ENCODE measurements at places on chromosomes 6 and 20.

- no peak for DNase-seq
These were observed 48.2 kb upstream of the LRRC1 start for GRCh38 chr6:53746442-53747103.

GRCh38 chr6:63859528-63859927, 223.9 kb downstream of the PHF3 start:
- peak; percentile 39 for DNase-seq

GRCh38 chr20:18172379-18172778, 34.7 kb downstream of the KAT14 start:
- DNase-seq: no peak

DNA sequence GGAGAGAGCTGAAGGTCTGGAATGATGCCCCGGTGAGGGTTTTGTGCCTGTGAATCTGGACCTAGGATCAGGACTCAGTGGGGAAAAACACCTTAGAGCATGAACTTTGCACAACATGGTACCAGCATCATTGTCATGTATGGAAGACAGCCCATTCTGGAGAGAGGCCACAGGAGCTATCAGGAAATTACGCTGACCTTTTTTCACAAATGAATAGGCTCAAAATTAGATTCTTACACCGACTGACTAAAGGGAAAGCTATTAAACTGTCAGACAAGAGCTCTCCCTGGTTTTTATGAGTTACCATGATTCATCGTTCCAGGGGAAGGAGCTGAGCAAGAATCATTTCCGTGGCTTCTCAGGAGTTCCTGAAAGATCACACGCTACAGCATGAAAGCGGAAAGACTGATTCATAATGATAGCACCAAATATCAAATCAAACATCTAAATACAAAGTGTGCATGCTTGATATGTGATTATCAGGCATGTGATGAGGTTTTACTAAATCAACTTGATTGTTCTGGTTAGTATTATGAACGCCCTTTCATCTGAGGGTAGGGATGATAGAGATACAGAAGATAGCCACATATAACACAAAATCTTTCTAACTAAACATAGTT, 224.9 kb upstream of the SMLR1 start:
- peak; percentile 98 for DNase-seq

DNA sequence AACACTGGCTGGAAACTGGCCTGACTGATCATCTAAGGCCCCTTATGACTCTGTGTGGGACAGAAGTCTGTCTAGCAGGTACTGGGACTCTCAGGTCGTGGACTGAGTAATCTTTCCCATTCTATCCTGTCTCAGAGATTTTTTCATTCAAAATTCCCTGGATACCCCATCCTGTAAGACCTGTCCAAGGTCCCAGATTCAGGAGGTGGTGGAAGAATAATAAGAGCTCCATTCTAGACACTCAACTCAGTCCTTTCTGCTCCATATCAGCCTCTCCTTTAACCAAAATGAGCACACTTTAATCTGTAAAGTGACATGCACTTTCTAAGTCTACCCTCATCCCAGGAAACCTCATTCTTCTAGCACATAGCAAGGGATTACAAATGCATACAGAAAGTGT, 82.5 kb upstream of the MRPS10 start:
- no peak for DNase-seq

- no peak for DNase-seq
These were observed 527.6 kb downstream of the CDKAL1 start for GRCh38 chr6:21061892-21062291.

DNA sequence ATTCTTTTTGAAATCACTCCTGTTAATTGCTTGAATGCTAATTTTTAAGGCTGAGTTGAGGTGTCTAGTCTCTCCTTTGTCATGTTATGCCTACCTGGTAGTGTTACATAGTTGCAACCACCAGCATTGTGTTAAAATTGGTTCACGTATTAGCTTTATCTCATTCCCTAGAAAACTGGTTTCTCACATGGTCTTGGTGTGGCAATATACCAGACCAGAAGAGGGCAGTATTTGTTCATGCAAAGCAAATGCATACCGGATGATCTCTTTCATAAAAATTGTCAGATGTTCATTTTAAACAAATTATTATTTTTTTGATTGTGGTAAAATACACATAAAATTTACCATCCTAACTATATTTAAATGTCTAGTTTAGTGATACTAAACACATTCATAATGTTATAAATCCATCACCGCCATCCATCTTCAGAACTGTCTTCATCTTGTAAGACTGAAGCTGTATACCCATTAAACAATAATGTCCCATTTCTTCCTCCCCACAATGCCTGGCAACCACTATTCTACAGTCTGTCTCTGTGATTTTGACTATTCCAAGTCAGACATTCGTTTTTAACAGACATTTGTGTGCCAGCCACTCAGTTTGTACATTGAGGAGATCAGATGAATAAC, 92.8 kb downstream of the ATRN start:
- peak; percentile 56 for DNase-seq

GRCh38 chr20:59120919-59121318, 42.7 kb upstream of the ZNF831 start:
- no peak for DNase-seq

GRCh38 chr20:53899351-53900167, 170.8 kb downstream of the BCAS1 start:
- DNase-seq: peak; percentile 99

DNA sequence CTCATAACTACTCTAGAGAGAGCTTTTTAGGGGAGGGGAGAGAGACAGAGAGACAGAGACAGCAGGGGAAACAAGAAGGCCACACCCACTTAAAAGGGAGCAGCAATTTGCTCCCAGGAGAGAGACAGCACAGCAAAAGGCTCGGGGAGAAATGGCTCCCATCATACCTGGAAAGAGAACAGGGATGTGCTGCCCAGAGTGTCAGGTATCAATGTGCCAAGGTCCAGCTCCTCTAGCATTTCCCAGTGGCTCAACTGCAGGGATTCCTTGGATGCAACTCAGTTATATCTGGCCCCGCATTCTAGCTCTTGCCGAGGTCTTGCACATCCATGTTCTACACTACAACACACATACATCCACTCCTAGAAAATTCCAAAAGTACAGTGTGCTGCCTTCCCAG, 304.0 kb upstream of the CDYL start:
- no peak for DNase-seq

DNA sequence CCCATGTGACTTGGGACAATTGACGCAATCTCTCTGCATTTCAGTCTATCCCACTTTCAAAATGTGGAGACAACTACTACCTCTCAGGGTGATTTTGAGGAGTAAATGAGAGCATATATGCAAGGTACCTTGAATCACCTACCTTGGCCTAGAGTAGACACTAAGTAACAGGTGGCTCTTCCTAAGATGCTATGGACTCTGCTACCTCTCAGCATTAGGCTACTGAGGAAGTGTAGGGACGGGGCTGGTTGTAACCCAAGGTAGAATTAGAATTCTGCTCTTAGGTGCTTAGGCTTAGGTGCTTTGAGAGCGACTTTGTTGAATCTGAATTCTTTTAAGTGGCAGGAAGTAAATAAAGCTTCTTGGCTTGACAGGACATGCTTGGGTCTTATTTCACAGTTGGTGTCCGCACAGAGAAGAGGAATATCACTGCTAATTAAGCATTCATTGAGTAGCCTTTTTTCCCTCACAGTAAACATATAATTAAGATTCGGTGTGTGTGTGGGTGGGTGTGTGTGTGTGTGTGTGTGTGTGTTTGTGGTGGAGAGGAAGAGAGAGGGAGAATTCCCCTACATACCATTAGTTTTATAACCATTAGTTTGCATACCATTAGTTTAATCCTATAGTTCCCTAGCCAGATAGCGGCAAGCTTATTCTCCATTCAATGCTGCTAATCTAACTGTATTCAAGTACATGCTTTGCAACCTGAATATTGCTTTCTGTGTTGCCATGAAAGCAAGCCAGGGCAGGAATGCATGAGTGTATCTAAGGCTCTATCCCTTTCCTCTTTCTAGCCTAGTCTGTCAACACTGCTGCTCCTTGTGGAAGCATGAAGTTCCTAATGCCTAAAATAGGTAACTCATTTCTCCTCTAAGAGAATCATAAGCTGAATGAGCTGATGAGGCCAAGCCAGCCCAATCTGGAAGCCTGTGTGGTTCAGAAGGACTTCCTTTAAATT, 112.5 kb downstream of the IPCEF1 start:
- no peak for DNase-seq

- no peak for DNase-seq
These were observed 80.1 kb downstream of the UTRN start for GRCh38 chr6:144365271-144365670.

- DNase-seq: no peak
These were observed 51.0 kb downstream of the KCNK5 start for GRCh38 chr6:39178235-39178634.

GRCh38 chr20:44640522-44640921, 11.0 kb downstream of the ADA start:
- no peak for DNase-seq

GRCh38 chr20:61691978-61692377, 373.7 kb downstream of the TAF4 start:
- no peak for DNase-seq

GRCh38 chr6:74069089-74069581, 373.1 kb downstream of the CD109 start:
- no peak for DNase-seq

DNA sequence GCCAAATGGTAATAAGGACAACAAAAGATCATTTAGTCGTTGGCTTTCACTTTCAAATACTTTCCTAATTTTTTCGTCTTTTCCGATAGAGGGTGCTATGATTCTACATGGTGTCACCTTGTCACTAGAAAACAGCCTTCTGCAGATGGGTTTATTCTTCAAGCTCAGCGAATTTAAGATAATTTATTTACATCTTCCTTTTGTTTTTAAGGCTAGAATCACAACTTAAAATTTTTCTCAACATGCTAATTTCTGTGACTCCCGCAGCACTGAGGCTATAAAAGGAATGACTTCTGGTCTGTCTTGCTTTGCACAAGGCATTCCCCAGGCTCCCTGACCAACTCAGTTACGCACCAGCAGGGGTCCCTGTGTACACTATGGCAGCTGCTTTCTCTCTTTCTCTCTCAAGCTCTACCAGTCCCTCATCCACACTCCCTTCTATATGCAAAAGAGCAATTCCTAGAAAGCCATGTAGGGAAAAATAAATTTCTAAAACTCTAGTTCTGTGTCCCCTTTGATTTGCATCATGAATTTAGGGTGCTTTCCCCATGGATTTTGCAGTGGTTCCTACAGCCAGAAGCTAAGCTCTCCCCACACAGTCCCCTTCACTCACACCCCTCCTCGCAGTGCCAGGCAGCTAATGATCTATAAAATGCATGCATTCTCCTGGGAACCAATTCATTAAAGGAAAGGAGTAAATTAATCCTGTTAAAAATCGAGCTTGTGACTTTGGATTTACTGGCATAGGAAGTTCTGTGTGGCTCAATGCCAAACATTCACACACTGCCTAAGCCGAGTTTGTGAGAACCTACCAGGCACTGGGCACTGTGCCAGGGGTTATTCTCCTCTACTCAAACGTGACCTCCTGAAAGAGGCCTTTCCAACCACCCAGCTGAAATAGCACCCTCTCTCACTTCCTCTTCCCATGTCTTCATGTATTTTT, 74.5 kb downstream of the DCDC2 start:
- peak; percentile 65 for DNase-seq

- no peak for DNase-seq
These were observed 434.1 kb downstream of the RFPL4B start for GRCh38 chr6:112781241-112781640.

GRCh38 chr6:165321555-165322145, 12.2 kb upstream of the C6orf118 start:
- no peak for DNase-seq

- DNase-seq: no peak
These were observed 2.0 kb upstream of the SHLD1 start for GRCh38 chr20:5748246-5748645.

- no peak for DNase-seq
These were observed 22.3 kb downstream of the HLA-DOB start for GRCh38 chr6:32794510-32794909.

All from bone marrow (tissue), 2 donors.